ENCODE measurements at places on chromosomes 7 and 10.

DNA sequence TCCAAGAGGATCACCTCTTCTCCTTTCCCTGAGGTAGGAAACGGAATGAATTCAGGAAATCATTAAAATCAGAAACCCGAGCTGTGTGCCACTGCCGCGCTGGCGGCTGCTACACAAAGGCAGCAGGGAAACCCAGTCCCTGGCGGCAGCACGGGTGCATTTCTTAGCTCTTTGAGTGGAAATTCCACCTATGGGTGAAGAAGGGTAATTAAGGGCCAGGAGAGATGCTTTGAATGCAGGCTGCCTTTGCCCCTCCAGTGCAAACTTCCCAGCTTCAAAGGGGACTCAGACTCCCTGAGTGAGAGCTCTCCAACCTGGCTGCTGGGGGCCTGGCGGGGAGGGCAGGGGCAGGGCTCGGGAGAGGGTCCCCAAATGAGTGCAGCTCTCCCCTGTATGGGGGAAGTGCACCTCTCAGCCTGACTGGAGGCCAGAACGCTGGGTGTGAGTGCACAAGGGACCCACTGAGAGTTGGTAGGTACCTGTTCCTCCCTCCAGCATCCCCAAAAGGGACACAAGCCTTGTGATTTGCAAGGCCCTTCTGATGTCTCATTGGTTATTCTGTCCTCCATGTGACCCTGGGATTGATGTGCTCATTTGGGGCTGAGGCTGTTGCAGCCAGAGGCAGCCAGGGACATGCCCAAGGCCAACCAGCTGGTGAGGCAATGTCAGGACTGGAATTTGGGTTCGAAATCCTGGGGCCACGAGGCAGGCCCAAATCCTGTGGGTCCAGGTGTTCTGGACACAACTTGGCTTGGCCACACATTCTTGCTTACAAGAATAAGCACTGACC lies 16.3 kb upstream of the ZMIZ1 start:
- DNase-seq: no peak

- DNase-seq: no peak
Measured at GRCh38 chr7:2164646-2165045, 68.1 kb downstream of the MAD1L1 start.

- no peak for DNase-seq
Measured at GRCh38 chr10:83045731-83046130, 1093.6 kb upstream of the GHITM start.

- DNase-seq: no peak
Measured at GRCh38 chr10:14010101-14010558, 320.6 kb downstream of the FRMD4A start.

- DNase-seq: no peak
Measured at GRCh38 chr10:101230183-101230917, 1.1 kb upstream of the LBX1 start.

GRCh38 chr10:9193120-9193519 lies 1138.6 kb downstream of the GATA3 start:
- no peak for DNase-seq

DNA sequence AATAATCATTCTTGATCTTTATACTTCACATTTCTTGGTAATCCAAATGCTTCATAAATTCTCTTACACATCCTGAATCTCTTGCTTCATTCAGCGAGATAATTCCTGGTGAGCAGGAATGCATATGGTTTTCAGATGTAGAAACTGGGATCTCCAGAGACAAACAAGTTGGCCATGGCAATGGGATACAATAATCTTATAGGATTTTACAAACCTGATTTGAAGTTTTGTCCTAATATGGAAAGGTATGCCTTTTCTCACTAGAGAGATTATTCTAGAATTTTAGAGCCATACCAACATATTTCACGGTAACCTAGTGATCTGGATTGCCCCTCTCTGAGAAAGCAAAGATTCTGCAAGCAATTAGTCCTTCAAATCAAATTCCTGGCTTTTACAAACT lies 13.1 kb upstream of the TRDMT1 start:
- no peak for DNase-seq

DNA sequence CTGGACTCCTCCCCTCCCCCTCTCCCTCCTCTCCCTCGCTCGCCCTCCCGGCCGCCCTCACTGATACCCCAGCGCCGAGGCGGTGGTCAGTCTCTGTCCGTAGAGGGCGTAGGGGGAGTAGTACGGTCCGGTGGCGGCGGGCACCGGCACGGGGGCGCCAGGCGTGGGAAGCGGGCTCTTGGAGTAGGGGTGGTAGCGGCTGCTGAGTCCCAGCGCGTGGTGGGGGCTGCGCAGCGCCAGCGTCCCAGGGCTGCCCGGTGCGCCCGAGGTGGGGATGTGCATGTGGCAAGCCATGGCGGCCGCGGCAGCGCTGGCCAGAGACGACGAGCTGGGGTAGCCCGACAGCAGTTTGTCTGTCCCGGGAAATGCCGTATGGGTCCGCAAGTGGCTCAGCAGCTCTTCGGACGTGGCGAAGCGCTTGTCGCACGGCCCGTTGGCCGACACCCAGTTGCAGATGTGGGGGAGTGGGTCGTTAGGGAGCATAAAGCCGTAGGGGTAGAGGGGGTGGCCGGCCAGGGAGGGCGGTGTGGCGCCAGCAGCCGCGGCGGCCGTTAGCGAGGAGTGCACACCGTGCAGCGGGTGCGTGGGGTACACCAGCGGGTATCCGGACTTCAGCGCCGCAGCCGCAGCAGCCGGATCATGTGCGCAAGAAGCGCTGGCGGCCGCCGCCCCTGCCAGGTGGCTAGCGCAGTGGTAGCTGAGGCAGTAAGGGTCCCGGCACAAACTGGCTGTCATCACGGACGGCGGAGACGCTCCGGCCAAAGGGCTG lies 2.7 kb downstream of the ZNF503 start:
- DNase-seq: no peak

DNA sequence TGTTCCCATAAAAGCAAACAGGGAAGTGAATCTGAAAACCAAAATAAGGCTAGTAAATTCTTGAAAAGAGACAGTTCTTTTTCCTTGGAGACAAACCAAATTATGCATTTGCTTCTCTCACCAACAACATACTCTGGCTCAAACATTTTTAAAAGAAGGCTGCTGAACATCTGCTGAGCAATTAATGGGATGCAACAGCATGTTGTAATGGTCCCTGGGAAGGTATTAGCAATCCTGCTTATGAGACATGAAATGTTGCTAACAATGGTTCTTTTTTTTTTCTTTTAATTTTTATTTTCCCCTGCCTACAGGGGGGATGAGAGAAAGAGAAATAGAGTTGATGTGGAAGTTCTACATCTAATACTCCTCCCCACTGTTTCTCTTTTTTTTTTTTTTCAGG lies 572.1 kb downstream of the SORCS1 start:
- no peak for DNase-seq

GRCh38 chr7:16356301-16356958 lies 64.9 kb downstream of the CRPPA start:
- DNase-seq: no peak

- DNase-seq: no peak
Measured at GRCh38 chr7:1693991-1694524, 24.0 kb downstream of the ELFN1 start.

DNA sequence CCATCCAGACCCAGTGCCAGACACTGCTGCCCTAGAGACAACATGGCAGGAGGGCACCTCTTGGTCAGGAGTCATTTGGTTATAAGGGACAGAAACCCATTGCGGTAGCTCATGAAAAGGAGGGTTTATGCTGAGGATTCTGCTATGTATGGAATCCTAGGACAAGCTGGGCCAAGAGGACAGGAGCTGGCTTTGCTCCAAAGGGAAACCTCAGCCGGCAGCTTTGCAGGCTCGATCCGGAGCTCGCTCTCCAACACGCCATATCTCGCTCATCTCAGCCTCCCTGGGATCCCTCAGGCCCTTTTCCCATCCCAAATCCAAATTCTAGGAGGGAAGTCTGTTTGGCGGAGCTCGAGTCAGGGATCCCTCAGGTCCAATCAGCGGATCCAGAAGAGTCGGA lies 345.7 kb downstream of the GLRX3 start:
- DNase-seq: no peak

DNA sequence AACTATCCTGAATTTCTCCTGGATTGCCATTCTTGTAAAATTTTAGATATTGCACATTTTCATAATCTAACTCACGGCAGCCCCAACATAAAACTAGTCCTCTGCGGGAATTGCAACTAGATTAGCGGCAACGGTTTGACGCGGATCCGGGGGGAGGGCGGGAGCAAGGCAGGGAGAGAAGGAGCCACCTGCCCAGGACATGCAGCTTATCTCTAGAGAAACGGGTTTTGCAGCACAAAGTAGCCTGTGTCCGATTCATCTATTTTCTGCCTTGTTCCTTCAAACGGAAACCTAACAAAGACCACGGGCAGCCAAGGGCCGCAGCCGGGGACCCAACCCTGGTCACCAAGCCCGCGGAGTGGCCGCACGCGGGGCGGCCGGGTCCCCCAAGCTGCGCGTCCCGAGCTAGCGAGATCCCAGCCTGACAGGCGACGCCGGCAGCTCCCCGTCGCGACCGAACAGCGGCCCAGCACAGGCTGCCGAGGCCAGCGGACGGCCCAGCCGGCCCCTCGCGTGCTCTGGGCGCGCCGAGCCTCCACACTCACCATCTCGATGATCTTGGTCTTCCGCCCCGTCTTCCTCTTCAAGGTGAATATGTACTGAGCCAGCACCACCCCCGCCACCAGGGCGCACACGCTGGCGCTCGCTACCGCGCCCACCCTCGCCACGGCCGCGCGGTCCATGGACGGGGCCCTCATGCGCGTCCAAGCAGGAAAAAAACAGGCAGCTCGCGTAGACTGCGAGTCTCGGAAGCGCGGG lies at the start of gene NT5C3A:
TSS of gene NT5C3A (minus strand) at position 754 of the 759 bp plus-strand sequence. CDS start at position 683, 71 bp downstream.
- peak; percentile 17 for DNase-seq

- no peak for DNase-seq
Measured at GRCh38 chr10:11010582-11010981, 7.1 kb upstream of the CELF2 start.

GRCh38 chr10:119769886-119770285 lies 44.0 kb downstream of the INPP5F start:
- DNase-seq: no peak

DNA sequence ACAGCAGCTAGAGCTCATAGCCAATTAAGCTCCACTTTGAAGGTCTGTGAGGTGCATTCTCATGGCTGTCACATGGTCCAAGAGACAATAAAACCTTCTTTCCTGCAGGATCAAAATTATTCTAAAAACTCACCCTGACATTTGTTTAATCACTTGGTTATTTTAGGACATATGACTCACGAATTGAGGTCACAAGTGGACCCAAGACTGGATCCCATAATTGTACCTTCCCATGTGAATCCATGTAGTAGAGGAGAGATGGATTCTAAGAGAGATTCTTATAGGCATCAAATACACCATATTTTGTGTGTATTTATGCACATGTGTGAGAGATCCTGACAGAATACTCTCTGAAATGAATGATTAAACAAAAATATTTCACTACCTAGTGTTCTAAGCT lies 18.1 kb downstream of the POLR1F start:
- DNase-seq: no peak

DNA sequence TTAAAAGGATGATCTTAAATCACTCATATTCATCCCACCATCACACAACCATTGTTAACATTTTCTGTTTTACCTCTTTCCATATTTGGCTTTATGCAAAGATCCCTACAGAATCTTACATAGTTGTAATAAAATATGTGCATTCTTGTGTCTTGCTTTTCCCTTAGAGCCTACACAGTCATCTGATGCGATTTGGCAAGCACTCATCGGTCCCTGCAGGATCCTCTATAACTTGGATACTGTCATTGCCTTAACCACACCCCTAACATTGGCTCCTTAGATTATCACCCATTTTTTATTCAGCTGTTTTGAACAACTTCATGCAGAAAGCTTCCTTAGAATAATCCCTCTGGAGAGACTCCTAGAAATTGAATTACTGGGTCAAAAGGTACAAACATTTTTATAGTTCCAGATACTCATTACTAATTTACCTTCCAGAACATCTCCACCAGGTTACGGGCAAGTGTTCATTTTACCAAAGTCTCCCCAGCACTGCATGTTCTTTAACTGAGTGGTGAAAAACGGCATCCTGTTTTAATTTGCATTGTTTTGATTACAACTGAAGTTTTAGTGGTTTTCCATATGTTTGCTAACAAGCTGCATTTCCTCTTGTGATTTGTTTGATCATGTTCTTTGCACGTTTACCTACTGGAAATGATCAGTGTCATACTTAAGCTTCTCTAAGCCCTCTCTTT lies 268.3 kb downstream of the GRID1 start:
- DNase-seq: no peak

DNA sequence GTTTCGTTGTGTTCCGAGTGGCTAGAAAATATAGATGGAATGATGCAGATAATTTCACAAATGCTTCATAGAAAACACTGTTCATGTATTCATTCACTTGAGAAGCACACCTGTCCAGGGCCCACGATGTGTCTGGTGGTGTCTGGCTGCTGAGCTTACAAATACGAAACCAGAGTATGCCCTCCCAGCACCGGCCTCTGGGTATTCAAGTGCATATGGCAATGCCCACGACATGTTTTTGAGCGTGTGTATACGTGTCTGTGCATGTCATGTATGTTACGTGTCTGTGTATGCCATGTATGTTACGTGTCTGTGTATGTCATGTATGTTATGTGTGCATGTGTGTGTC lies 37.9 kb downstream of the IL2RA start:
- DNase-seq: no peak

DNA sequence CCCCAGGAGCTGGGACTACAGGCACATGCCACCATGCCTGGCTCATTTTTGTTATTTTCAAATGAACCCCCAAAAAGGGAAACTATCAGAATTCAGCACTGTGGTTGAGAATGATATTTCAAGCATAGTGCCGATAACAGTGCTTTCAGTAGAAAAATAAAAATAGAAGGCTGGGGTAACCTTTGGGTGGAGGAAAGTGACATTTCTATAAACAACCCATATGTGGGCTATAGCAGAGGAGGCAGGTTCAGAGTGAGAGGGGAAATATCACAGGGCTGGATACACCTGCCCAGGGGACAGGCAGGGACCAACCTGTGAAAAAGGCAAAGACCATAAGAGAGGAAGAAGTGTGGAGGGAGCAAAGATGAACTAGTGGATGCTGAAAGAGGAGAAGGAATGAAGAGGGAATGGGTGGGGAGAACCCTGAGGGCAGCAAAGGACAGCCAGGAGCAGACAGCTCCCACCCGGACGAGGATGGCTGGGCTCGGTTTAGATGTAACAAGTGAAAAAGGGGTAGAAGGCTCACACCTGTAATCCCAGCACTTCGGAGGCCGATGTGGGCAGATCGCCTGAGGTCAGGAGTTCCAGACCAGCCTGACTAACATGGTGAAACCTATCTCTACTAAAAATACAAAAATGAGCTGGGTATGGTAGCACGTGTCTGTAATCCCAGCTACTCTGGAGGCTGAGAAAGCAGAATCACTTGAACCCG lies 56.5 kb downstream of the MAP3K8 start:
- no peak for DNase-seq

GRCh38 chr7:28661826-28662595 lies 249.7 kb downstream of the CREB5 start:
- DNase-seq: no peak

DNA sequence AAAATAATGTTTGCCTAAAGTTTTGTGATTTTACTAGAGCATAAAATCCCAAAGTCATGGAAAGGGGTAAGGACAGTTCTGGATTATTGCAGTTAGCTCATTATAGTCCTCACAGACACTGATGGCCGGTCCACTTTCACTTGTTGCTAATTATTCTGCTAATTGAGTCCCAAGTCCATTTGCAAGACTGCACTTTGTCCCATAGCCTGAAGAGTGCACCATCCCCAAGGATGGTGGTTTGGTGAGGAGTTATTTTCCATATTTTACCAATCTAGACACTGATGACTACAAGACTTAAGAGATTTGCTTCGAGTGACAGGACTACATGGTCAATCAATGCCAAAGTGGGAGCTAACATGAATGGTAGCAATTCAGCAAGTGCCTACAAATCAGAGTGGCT lies 181.8 kb upstream of the CACNA2D1 start:
- no peak for DNase-seq

All from activated CD4-positive, alpha-beta T cell treated with anti-CD3 and anti-CD28 coated beads, Interleukin-2, amount 50 U/mL, for 24 hours (primary cell).